Activated gamma-delta T cell treated with Interleukin-2 at 50 U/mL for 16 hours (primary cell): ENCODE measurements at places on chromosomes 5 and 9.

- no peak for DNase-seq
Measured at GRCh38 chr5:74367934-74368333, 272.6 kb downstream of the ENC1 start.

GRCh38 chr5:75053054-75053303 is 621 bp upstream of the GCNT4 start:
- DNase-seq = no peak

DNA sequence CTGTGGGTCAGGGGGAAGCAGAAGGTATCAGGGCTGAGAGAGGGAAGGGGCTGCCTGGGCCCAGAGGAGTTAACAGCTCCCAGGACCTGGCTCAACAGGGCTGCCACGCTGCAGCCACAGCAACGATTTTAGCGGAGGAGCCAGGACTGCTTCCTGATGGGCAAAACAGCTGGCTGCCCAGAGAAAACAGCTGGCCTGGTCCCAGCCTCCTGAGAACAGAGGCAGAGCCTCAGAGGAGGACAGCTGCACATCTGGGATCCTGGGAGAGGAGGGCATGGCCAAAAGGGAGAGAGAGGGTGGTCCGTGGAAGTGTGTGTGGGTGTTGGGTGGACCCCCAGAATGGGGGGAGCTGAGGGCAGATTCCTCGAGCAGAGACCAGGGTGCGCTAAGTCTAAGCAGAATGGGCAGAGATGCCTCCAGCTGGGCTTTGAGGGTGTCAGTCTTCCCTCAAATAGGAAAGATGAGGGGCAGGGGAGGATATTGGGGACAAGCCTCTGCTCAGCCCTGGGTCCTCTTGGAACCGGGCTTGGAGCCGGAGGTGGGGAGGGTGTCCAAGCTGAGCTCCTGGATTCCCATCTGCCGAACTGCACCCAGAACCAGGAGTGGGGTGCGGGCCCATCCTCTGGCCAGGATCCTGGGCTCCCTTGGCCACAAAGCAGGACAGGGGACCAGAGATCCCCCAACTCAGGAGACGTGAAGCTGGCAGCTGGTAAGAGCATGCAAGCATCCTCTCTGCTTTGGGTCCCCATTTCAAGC is 9.1 kb upstream of the CERCAM start:
- no peak for DNase-seq

DNA sequence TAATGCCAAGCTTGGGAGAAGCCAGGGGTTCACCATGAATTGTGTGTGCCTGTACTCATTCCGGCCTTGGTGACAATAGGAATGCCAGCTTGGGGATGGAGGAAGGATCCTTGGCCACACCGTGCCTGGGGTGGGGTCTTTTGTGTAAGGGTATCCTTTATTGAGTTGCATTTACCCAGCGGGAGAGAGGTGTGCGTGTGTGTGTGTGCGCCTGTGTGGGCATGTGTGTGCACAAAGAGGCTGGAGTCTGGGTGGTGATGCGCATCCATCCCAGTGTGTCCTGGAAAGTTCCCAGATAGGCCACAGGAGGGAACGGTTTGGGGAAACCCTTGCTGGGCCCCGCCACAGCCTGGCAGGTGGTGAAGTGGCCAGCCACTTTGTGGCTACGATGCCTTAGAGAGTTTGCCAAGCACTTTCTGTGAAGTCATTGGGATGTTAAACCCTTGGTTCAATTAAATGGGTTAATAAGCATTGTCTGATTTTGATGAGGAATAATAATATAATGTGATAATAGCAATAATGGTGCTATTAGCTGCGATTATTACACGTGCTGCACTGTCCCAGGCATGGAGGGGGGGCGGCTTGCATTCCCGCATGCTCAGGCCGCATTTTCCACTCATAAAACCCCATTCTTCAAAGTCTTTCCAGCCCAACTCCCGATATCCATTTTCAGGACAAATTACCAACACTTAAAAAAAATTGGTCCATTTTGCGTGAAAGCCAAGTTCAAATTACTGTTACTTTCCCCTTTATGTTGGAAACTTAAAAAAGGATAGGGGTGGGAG is 13.7 kb downstream of the PITX1 start:
- no peak for DNase-seq

- no peak for DNase-seq
Measured at GRCh38 chr5:179344431-179345182, 654 bp downstream of the ADAMTS2 start.

GRCh38 chr5:35160486-35161116 is 69.7 kb downstream of the PRLR start:
- no peak for DNase-seq

GRCh38 chr5:37553720-37554404 is 174.7 kb downstream of the WDR70 start:
- no peak for DNase-seq

DNA sequence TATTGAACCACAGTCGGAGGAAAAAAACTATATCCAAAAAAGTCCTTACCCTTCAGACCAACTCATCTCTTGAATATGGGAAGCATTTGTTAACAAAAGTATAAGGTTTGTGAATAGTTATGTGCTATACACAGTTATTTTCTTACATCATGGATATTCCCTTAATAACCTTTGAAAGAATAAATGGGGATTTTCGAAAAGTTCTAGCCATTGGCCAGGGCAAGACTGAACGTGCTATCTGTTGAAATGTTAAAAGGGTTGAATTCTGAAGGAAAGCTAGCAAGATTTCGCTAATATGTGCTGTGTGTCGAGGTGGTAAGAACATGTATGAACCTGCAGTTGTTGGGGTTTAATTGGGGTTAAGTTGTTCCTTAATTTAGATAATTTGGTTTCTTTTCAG is 140.8 kb downstream of the SMARCA2 start:
- no peak for DNase-seq

DNA sequence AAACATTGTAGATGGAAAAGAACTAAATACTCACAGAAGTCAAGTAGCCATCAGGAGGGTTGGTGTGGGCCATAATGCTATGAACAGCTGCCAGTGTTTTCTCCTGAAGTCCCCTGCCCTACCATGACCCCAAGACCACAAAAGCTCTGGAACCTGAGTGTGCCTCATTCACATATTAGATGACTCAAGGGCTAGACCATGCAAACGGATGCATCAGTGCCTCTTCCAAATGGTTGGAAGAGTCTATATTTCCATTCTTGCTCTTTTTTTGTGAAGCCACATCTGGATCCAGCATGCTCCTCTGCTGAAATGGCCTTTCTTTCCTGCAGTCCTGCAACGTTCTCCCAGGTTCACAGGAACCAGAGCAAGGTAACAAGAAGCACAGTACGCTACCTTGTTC is 136.6 kb upstream of the EPB41L4A start:
- DNase-seq = no peak

GRCh38 chr5:150302301-150303069 is at the start of gene ARSI:
TSS of gene ARSI (minus strand) at chr5:150302905. CDS start at chr5:150302373, 532 bp downstream.
- no peak for DNase-seq

DNA sequence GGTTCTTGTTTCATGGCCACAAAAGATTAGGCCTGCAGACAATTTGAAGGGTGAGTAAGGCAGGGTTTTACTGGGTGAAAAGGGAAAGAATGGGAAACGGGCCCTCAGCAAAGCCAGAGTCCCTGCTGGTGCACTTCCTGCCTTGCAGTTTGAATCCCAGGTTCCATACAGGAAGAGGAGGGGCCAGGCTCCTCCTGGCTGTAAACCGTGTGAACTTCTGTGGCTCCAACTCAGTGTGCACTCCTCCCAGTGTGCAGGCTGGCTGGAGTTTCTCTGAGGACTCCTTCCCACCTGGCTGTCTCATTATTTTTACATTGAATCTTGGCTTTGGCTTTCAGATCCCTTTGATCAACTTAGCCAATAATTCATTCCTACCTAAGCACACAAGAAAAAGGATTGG is 367.1 kb upstream of the KLF4 start:
- DNase-seq = no peak

DNA sequence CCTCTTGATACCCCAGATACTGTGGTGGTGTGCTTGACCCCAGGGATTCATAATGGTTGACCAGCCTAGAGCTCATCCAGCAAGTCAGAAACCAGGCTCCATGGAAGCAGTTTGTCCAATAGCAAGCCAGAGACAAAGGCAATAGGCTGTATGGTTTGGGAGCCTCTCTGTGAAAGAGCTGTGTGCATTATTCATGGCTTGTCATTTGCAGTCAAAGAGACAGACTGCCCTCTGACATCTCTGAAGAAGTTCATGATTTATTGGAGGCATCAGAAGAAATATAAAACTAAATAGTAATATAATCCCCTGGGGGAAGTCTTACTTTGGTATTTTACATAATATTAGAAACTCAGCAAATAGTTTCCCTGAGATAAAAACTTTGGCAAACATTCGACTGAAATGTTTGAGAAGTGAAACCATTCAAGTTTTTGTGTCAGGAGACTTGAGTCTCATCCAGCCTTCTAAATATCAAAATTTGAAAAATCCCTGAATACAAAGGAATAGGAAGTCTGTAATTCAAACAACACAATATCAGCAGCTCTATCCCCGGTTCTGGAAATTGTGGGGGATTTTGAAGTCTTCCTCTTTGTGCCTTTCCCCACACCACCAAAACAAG is 250.3 kb downstream of the ZSWIM6 start:
- DNase-seq = no peak

GRCh38 chr9:38361473-38361850 is 31.0 kb upstream of the ALDH1B1 start:
- DNase-seq = no peak

DNA sequence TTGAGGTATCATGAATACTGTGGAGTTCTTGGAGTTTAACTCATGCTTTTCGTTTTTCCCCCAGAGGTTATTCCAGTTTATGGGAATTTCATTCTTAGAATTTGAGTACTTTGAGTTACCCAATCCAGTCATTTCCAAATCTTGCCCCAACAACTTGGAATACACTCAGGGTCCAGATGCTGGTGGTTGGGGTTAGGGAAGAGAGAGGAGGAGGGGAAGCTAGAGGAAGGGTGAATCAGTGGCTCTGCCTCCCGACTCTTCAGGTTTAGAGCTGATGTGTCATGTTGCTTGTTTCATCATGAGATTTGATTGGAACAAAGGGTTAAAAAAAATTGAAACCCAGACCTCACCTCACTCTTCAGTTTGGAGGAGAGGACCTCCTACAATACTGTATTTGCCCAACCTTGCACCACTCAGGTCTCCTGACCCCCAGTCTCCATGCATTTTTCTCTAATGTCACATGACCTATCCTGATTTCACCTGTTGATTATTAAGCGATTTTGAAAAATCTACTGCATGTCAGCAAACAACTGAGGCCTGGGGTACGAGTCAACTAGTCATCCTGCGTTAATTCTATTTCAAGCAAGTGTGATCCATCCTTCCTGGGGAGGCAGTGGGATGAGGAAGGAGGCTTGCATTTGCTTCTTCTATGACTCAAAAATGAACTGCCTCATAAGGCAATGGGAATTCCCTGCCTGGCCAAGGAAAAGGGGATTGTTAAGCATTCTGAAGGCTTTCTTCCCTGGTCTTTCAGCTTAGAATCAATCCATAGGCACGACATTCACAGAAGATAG is 6.2 kb upstream of the SLC1A3 start:
- no peak for DNase-seq

DNA sequence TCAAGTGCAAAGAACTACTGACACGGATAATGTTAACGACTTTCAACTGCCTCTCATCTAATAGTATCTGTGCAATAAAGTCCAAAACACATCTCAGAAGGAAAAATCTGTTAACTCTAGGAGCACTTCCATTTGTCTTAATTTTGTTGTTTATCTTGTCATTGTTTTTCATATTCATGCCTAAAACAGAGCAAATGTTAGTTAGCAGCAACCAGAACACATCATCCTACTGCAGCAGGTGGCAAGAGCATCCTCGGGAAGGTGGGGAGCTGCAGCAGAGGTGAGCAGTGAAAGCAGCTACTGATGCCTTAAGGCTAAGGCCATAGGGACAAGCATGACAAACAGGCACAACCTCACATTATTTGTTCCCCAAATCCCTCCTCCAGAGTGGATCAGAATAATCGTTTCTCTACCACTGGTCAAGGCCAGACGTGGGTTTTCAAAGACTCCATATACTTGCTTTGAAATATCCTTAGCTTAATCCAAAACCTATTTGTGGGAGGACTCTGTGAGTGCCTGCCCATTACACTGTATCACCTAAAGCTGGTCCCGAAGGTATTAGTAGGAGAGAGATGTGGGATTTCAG is 1.0 kb downstream of the HMGCS1 start:
- DNase-seq = no peak

DNA sequence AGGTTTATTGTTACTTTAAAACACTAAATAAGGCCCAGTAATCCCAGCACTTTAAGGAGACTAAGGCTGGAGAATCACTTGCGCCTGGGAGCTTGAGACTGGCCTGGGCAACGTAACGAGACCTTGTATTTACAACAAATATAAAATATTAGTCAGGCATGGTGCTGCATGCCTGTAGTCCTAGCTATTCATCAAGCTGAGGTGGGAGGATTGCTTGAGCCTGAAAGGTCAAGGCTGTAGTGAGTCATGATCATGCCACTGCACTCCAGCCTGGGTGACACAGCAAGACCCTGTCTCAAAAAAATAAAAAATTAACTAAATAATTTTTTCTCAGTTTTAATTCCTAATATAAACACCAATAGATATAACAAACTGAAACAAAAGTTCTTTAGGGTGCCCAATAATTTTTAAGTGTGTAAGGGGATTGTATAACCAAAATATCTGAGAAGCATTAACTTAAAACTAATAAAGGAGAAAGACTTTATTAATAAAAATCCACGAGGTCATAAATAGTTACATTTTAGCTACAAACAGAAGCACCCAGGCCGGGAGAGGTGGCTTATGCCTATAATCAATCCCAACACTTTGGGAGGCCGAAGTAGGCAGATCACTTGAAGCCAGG is 32.7 kb downstream of the FAM13B start:
- DNase-seq = no peak

GRCh38 chr9:111603041-111603440 is 3.6 kb upstream of the PTGR1 start:
- DNase-seq = no peak

- no peak for DNase-seq
Measured at GRCh38 chr5:139524446-139524845, 36.7 kb upstream of the UBE2D2 start.
